ENCODE measurements at places on chromosomes 1 and 21.

GRCh38 chr1:220271706-220272046 is 577 bp downstream of the RAB3GAP2 start:
- DNase-seq: peak; percentile 56

- no peak for DNase-seq
Measured at GRCh38 chr1:239155466-239156091, 230.8 kb upstream of the CHRM3 start.

DNA sequence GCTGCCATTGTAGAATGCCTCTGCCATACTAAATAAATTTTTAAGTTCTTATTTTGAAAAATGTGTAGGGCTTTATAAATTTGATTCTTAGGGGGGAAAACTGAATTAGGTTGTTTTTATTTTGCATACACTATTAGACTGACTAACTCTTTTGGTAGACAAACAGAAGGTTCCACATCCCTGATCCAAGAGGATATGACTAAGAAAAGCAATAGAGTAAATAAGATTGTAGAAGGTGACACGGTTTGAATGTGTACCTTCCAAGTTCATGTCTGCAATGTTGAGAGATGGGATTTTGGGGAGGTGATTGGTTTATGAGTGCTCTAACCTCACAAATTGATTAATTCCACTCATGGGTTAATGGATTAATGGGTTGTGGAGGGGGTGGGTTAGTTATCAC is 127.9 kb downstream of the GLUL start:
- DNase-seq: no peak

- no peak for DNase-seq
Measured at GRCh38 chr1:230701434-230701833, 12.5 kb downstream of the AGT start.

- DNase-seq: no peak
Measured at GRCh38 chr1:104018922-104019674, 269.4 kb downstream of the AMY1C start.

All from NCI-H1417 (cell line).